ENCODE measurements at places on chromosomes 1 and 21. TPM values are rescaled to one million over a fixed set of nuclear protein-coding genes. Genes with fewer than 3 reads are reported as not detected.

The GBP6 gene
- total RNA-seq = 0.08 TPM

DNA sequence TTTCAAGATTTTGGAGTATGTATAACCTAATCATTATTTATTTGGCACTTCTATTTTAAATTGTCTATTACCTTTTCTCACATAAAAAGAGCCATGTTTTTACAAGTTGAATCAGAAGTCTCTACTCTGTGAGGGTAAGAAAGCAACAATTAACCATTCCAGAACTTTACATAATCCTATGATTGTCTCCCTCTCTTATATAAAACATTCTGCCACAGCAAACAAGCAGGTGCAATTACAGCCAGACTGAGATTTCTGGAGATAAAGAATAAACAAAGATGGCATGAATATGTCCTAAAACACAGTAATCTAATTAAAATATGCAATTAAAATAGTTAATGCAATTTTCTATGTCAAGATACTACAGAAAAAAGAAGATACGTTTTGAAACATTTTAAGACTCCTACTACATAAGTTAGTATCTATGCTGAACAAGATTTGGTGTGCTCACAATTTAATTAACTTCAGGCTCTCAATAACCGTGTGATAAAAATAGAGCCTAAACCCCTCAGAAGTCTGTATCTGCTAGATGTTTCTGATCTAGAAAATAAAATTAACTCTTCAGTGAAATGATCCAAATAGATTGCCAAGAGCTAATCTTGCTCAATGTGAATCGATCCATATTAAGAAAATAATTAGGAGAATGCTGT, 13.7 kb upstream of the TMPRSS15 start:
- no peak for DNase-seq

- DNase-seq = no peak
Measured at GRCh38 chr21:36105327-36105842, 29.5 kb upstream of the CBR3 start.

DNA sequence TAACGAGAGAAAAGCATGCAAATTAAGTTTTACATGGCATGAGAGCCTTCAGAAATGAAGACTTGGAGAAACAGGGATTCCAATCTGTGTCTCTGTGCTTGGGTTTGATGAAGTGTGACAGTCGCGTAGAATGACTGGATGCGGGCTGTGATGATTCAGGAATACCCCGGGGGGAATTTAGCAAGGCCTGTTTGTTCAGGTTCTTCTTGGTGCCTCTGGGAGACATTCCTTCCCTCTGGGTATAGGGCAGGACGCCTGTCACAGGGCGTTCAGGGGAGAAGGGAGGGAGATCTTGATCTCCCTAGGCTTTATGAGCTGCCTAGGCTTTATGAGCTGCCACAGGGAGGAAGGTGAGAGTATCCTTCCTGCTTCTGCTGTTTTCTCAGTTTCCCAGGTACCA, 36.6 kb downstream of the DOP1B start:
- DNase-seq = no peak

- no peak for DNase-seq
Measured at GRCh38 chr1:78603206-78603605, 17.0 kb upstream of the IFI44L start.

The S100A3 gene
- total RNA-seq = 0.36 TPM

- no peak for DNase-seq
Measured at GRCh38 chr1:204853436-204853835, 17.2 kb upstream of the NFASC start.

GRCh38 chr1:205929496-205930194, 13.6 kb downstream of the SLC26A9 start:
- DNase-seq = no peak

- DNase-seq = peak; percentile 93
Measured at GRCh38 chr1:27603681-27604578, at the start of gene AHDC1. Gene AHDC1, minus strand, starts transcription at chr1:27604144. Its CDS starts 52,029 bp downstream, at chr1:27552115.

GRCh38 chr21:35072960-35073359, 23.9 kb upstream of the RUNX1 start:
- peak; percentile 37 for DNase-seq

DNA sequence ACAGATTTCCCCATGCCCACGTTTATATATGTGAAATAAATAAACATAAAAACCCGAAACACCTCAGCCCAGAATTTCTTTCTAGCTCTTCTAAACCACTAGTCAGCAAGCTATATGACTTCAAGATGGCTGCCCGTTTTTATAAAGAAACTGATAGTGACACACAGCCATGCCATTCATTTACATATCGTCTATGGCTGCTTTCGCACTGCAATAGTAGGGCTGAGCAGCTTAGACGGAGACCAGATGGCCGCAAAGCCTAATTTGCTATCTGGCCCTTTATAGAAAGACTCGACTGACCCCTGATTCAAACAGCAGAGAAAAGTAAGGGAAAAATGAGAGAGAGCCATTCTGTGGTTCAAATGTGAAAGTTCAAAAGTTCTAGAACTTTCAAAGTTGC, 45.7 kb upstream of the FMN2 start:
- DNase-seq = no peak

DNA sequence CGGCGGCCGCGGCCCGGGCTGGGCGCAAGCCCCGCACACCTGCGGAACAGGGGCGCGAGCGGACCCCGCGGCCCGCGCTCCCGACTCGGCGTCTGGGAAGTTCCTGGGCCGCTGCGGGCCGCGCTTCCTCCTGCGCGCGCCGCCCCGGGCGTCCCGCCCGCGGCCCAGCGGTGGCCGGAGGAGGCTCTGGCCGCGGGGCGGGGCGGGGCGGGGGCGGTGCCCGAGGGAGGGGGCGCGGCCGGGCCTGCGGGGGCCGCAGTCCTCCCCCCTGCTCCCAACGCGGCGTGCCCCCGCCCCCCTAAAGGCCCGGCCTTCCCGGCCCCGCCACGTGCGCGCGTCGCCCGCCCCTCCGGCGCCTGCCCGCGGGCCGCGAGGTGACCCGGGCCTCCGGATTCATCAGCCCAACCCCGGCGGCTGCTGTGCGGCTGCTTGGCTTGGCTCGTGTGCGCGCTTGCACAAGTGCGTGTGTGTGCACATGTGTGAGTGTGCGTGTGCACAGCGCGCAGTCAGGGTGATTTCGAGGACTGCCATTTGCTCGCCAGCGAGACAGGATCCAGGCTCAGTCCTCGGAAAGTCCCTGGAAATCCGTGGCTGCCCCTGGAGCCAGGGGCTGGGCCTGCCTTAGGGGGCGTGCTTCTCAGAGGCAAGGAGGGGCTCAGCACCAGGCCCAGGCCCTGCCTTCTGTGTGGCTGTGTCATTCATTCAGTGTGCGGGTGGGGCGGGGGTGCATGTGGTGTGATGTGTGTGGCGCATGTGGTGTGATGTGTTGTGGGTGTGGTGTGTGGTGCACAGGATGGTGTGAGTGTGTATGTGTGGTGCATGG, at the start of gene C2CD2:
TSS of gene C2CD2 (minus strand) at position 188 of the 823 bp plus-strand sequence. CDS start 370 bp downstream, outside the sequence.
- peak; percentile 77 for DNase-seq

DNA sequence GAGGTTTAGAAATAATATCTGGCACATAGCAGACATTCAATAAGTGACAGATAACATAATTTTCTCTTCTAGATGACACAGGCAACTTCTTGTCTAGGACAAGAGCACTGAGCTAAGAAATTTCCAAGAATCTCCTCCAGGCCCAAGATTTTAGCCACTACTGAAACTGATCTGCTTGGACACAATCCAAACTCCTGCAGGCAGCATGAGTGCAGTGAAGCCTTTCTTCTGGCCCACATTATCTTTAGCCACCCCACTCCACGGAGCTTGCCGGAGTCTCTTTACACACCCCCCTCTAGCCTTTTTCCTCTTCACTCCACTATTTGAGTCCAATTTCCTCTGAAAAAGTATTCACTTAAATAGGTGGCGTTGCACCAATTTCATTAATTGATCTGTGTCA, 142.9 kb upstream of the DUSP10 start:
- no peak for DNase-seq

The FNDC5 gene
- total RNA-seq = 105 TPM

The CHODL gene
- 0.25 TPM for total RNA-seq

All from left ventricle myocardium inferior (tissue), 1 donor.